ENCODE measurements at places on chromosomes 13 and 19. TPM values are rescaled to one million over a fixed set of nuclear protein-coding genes. Genes with fewer than 3 reads are reported as not detected.

ZNF471 gene
- 9.3 TPM for total RNA-seq

ZNF345 gene
- total RNA-seq = 14.0 TPM

RNASEH2B gene
- total RNA-seq = 53.5 TPM

CNMD gene
- total RNA-seq = 0.41 TPM

C19orf73 gene
- not detected for total RNA-seq

ALG11 gene
- total RNA-seq = 29.8 TPM

PSG1 gene
- not detected for total RNA-seq

GPR108 gene
- total RNA-seq = 58.4 TPM

LMTK3 gene
- total RNA-seq = 1.9 TPM
